ENCODE measurements at places on chromosomes 7 and 10.

DNA sequence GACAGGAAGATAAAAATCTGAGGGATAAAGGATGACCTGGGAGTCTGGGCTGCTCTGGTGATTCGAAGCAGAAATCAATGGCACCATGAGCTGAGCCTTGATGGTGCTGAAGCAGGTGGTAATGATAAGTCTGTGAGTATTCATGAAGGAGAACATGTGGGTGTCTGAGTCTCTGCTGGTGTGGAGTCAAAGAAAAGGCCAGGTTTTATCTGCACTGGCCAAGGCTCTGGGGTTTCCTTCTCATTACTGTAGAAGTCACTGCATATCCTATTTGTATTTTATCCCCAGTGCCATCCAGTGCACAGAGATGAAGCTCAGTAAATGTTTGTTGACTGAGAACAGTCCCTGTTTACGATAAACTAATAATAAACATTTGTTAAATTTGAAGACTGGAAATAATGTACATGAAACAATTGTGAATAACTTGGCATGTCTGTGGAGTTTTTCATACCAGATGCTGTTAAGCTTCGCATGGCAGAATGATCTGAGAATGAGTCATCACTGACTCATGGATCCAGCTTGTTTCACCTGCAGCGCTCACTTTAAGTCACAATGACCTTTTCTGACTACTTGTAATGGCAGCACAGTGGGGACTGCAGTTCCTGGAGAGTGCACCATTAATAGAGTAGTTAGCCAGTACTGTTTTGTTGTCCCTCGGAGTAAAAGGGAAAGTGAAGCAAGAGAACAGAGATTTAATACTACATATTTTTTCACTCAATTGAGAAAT lies 538.5 kb downstream of the HTR7 start:
- no peak overlapping the region for H3K27ac ChIP-seq
- no peaks in the 10 kb centered on the region for H3K27me3 ChIP-seq
- 0 out of 2 replicates have a peak, but pooled peaks cover 7% of the 10 kb centered on the region for H3K4me1 ChIP-seq

GRCh38 chr7:108263425-108263824 lies 133.3 kb upstream of the LAMB4 start:
- H3K4me3 ChIP-seq = no peak overlapping the region
- H3K36me3 ChIP-seq = no peaks in the 10 kb centered on the region
- no peak overlapping the region for H3K27ac ChIP-seq
- no peaks in the 10 kb centered on the region for H3K27me3 ChIP-seq
- no peaks in the 10 kb centered on the region for H3K4me1 ChIP-seq

DNA sequence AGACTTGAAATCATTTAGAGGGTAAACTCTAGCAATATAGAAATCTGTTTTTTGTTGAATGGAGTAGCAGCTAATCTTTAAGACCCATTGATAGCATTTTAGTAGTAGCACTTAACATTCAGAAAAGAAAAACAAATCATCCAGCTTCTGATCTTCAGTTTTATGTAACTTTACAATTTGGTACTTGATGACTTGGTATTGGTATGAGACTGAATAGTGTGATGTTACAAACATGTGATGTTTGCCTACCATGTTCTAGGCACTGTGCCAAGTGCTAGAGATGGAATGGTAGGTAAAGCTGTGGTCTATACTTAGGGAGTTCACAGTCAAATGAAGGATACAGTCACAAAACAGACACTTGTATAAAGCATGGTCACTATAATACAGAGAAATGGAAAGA lies 21.3 kb downstream of the ZEB1 start:
- no peaks in the 10 kb centered on the region for H3K27me3 ChIP-seq
- no peak overlapping the region for H3K27ac ChIP-seq
- no peak overlapping the region for H3K4me3 ChIP-seq
- no peaks in the 10 kb centered on the region for H3K4me1 ChIP-seq

DNA sequence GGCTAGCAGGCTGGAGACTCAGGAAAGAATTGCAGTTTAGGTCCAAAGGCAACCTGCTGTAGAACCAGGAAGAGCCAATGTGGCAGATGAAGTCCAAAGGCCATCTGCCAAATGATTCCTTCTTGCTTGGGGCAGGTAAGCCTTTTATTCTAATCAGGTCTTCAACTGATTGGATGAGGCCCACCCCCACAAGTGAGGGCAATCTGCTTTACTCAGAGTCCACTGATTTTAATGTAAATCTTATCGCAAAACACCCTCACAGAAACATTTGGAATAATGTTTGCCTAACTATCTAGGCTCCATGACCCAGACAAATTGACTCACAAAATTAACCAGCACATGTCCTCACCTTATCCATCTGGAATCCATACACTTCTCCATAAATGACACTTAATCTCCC lies 7.8 kb downstream of the GIMAP8 start:
- H3K27ac ChIP-seq = no peak overlapping the region
- no peak overlapping the region for H3K4me3 ChIP-seq
- DNase-seq = no peak
- H3K4me1 ChIP-seq = no peaks in the 10 kb centered on the region

- peak; percentile 92 for DNase-seq
- H3K36me3 ChIP-seq = no peaks in the 10 kb centered on the region
- no peaks in the 10 kb centered on the region for H3K27me3 ChIP-seq
- H3K4me3 ChIP-seq = no peak overlapping the region
Measured at GRCh38 chr7:93551063-93551895, 23.2 kb downstream of the CALCR start.

DNA sequence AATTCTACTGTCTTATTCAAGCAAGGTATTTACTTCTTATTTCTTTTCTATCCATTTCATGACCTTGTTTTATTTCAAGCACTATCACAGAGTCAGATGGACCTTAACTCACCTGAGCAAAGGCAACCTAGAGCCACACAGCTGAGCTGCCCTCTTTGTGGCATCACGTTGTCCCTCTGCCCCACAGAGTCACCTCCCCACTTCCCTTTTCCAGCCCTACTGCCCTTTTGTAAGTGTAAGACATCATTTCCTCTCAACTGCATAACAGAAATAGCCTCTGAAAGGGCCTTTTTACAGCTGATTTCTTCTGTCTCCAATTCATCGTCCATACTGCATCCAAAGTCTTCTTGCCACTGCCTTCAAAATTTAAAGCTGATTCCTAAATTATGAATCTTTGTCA lies 946.0 kb downstream of the NRG3 start:
- no peaks in the 10 kb centered on the region for H3K27me3 ChIP-seq
- no peaks in the 10 kb centered on the region for H3K36me3 ChIP-seq
- DNase-seq = no peak

DNA sequence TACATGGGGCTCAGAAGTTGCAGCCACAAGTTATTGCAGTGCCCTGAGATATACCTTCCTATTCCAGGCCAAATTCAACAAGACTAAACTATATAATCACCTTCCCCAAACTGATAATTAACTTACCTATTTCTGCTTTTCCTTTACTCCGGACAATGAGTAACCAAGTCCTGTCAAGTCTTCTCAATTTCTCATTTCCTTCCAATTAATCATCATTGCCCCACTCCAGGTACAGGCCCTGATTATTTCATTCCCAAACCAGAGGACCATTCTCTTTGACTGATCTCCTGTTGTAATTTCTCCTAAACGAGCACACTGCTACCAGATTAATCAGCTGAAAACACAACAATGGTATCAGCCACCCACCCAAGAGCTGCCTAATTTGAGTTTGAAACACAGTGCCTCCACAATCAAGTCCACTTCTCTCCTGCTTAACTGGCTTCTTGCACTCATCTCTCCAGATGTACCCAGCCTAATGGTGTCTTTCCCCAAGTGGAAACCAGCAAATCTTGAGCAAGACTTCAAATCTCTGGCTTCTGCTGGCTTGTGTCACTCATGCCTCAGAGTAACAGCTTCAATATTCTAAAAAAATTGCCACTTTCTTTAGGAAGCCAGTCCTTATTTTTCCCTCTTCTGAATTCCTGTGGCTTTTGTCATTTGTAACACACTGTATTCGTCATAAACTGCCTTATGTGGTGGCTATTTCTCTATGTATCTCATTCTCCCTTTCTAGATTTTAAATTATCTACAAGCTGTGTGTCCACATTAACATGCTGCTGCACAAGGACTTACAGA lies 89.1 kb downstream of the CDK6 start:
- no peaks in the 10 kb centered on the region for H3K27me3 ChIP-seq
- DNase-seq = no peak
- no peaks in the 10 kb centered on the region for H3K36me3 ChIP-seq
- no peak overlapping the region for H3K4me3 ChIP-seq
- peaks cover 33% of the 10 kb centered on the region for H3K4me1 ChIP-seq

DNA sequence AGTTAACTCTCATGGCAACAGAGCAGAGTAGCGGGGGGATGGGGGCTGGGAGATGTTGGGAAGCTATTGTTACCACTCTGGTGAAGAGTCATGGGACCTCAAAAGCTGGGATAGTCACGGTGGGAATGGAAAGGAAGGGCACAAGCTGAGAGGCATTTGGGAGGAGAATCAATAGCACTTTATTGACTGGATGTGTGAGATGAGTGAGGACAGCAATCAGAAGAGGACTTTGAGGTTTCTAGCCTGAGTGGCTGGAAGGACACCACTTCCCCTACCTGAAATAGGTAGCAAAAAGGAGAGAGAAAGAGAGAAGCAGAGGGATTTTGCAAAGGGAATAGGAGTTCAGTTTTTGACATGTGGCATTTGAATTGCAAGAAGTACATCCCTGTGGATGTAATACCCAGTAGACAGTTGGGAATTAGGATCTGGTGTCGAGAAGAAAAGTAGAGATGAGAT lies 27.2 kb downstream of the SCD start:
- peaks cover 39% of the 10 kb centered on the region for H3K4me1 ChIP-seq
- peak overlapping the region; percentile 81 for H3K4me3 ChIP-seq
- H3K36me3 ChIP-seq = no peaks in the 10 kb centered on the region
- H3K27ac ChIP-seq = peak overlapping the region; percentile 100
- H3K27me3 ChIP-seq = no peaks in the 10 kb centered on the region

DNA sequence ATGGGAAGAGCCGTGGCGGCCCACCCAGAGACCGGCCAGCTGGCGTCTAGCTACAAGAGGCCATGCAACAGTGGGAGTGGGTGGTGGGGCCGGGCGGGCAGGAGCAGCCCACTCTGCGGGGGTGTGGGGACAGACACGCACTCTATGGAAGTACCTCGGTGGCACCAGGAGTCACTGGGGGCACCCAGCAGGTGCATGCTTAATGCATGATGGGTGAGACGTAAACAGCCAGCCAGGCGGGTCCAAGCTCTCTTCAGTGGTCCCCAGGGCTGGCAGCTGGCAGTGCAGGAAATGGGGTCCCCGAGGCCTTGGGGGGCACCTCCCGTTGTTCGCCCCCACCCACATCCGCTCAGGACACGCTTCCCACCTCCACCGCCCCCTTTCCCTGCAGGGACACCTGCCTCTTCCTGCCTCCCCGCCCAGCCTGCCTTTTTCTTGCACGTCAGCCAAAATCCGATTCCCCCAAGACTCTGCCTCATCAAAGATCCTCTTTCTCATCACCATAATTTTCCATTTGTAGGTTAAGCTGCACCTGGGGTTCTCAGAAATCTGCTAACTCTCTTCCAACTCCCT lies 22.6 kb upstream of the PSMG3 start:
- no peak overlapping the region for H3K4me3 ChIP-seq
- H3K27ac ChIP-seq = no peak overlapping the region
- no peaks in the 10 kb centered on the region for H3K27me3 ChIP-seq

DNA sequence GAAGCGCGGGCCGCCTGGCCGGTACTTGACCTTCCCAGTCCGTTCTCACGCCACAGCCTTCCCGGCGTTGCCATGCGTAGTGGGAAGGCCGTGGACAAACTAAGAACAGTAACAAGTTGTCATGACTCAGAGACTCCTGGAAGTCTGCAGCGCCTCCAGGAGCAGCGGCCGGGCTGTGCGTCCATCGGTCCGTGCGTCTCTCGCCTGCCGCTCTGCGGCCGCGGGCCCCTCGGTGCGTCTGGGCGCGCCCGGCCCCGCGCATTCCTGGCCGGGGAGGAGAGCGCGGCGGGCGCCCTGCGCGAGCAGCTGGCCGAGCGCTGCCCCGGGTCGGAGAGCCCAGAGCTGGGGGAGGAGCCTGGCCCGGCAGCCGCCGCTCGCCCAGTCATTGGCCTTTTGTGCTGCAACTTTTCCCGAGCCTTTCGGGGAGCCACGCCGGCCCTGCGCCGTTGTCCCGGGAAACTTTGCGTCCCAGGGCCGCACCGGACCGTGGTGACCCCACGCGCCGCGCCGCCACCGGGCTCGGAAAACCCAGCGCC lies 123.7 kb downstream of the TACC2 start:
- H3K4me1 ChIP-seq = peaks cover 36% of the 10 kb centered on the region
- H3K27ac ChIP-seq = peak overlapping the region; percentile 63
- peak overlapping the region; percentile 92 for H3K4me3 ChIP-seq

GRCh38 chr10:788796-789748 lies 99.6 kb upstream of the DIP2C start:
- H3K4me3 ChIP-seq = peak overlapping the region; percentile 41
- H3K27me3 ChIP-seq = peaks cover 3% of the 10 kb centered on the region
- H3K27ac ChIP-seq = no peak overlapping the region
- no peaks in the 10 kb centered on the region for H3K36me3 ChIP-seq
- DNase-seq = peak; percentile 85

- H3K36me3 ChIP-seq = no peaks in the 10 kb centered on the region
- no peak for DNase-seq
- no peaks in the 10 kb centered on the region for H3K4me1 ChIP-seq
- no peak overlapping the region for H3K4me3 ChIP-seq
Measured at GRCh38 chr7:63900394-63901203, 98.0 kb upstream of the ZNF722 start.

- no peak overlapping the region for H3K4me3 ChIP-seq
- H3K36me3 ChIP-seq = no peaks in the 10 kb centered on the region
- no peaks in the 10 kb centered on the region for H3K27me3 ChIP-seq
- DNase-seq = no peak
Measured at GRCh38 chr7:15554744-15555143, 7.1 kb downstream of the AGMO start.

GRCh38 chr10:7457478-7458316 lies 46.9 kb upstream of the SFMBT2 start:
- H3K27me3 ChIP-seq = no peaks in the 10 kb centered on the region
- H3K4me1 ChIP-seq = no peaks in the 10 kb centered on the region
- H3K36me3 ChIP-seq = no peaks in the 10 kb centered on the region
- H3K4me3 ChIP-seq = no peak overlapping the region
- DNase-seq = no peak

GRCh38 chr10:131735577-131735976 lies 165.2 kb upstream of the PPP2R2D start:
- H3K27me3 ChIP-seq = no peaks in the 10 kb centered on the region
- no peak for DNase-seq
- no peaks in the 10 kb centered on the region for H3K4me1 ChIP-seq

DNA sequence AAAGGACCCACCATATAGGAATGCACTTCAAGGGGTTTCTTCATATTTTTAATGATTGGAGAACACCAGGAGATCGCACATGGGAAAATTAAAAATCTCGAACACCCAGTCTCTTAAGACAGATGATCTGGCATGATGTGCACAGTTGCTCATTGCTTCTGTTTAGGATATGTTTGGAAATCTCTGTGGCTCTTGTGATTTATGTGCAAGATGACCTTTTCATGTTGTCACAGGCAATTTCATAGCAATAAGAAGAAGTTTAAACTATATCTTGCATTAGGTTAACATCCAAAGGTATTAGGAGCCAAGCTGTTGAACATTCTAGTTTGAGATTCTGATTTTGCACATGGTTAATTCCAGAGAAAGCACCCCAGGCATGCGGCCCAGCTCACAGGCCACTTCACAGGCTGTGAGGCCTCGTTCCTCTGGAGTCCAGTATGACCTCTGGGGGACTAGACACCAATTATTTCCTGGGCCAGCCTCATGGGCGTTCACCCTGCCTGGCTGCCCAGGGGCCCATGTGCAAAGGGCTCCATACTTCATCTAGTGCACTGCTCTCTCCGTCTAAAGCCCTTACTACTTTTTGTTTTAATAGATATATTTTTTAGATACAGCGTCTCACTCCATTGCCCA lies 28.4 kb downstream of the CAMK1D start:
- no peak overlapping the region for H3K4me3 ChIP-seq
- H3K4me1 ChIP-seq = no peaks in the 10 kb centered on the region
- no peak overlapping the region for H3K27ac ChIP-seq
- H3K36me3 ChIP-seq = no peaks in the 10 kb centered on the region
- no peaks in the 10 kb centered on the region for H3K27me3 ChIP-seq

GRCh38 chr7:87797798-87798403 lies 78.3 kb downstream of the SLC25A40 start:
- no peaks in the 10 kb centered on the region for H3K4me1 ChIP-seq
- peak; percentile 81 for DNase-seq
- no peak overlapping the region for H3K27ac ChIP-seq
- H3K27me3 ChIP-seq = no peaks in the 10 kb centered on the region

All from GM23338 (cell line).